Fibroblast of the conjunctiva (primary cell): ENCODE measurements at places on chromosomes 13 and 19.

DNA sequence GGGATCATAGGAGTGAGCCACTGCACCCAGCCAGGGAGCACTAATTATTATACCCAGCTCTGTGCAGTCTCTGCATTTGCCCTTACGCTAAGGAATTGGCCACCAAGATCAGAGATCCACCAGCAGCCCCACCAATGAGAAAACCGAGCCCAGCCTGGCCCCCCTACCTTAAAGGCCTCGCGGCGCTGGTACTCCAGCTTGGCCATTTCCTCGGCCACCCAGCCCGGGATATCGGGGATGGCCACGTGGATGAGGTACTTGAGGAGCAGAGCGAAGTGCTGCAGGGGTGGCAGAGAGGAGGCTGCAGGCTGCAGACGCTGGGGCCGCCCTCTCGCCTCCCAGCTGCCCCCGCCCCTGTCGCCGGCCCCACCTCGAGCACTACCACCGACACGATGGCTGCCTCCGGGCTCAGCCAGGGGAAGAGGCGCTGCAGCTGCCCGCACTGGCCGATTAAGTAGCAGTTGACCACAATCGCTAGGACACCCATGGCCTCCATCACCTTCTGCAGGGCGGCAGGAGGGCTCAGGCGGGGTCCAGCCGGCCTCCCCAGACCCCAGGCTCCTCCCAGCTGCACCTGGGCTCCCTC, 7.5 kb downstream of the ANO8 start:
- DNase-seq, result no peak

DNA sequence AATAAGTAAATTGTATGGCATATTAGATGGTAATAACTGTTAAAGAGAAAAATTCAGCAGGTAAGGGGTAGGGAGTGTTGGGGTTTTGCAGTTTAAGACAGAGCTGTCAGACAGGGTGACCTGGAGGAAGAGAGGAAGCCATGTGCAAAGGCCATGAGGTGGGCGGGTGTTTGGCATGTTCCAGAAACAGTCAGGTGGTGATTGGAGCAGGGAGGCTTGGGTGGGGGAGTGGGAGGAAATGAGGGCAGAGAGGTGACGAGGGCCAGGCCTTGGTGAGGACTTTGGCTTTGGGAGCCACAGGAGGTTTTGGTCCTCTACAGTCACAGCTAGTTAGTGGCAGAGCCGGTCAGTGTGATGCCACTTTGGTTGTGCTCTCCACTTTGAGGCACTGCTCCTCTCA, 20.1 kb downstream of the RYR1 start:
- no peak for DNase-seq

DNA sequence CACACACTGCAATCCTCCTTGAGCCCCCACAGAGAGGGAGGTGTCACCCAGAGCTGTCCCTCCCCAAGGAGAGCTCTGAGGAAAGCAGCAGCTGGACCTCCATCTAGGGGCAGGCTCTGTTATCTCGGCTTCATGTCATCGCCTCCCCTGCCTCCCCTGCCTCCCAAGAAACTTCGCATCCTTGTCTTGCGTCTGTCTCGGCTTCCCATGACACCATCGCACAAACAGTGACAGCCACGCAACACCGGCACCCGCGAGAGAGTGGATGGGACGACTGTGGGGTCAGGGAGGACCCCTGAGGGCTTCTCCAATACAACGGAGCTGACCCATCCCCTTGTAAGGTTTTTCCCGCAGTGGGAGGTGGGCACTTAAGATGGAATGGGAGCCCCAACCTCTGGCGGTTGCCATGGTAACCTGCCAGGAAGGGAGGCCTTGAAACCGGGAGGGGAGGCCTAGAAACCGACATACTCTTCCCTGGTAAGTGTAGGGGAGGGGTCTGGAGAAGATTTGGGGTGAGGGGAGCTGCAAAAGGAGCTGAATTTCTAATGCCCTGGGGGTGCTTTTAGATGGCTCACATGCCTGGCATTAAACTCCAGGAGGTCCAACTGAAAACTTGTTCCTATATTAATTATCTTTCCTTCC, 16.3 kb downstream of the TLE2 start:
- no peak for DNase-seq

GRCh38 chr19:56332695-56333094, 18.1 kb upstream of the ZSCAN5A start:
- no peak for DNase-seq

- DNase-seq, result no peak
Observed at GRCh38 chr13:75787249-75787928, 151.3 kb downstream of the LMO7 start.

GRCh38 chr13:87678372-87678752, 7.2 kb downstream of the SLITRK5 start:
- DNase-seq, result no peak

DNA sequence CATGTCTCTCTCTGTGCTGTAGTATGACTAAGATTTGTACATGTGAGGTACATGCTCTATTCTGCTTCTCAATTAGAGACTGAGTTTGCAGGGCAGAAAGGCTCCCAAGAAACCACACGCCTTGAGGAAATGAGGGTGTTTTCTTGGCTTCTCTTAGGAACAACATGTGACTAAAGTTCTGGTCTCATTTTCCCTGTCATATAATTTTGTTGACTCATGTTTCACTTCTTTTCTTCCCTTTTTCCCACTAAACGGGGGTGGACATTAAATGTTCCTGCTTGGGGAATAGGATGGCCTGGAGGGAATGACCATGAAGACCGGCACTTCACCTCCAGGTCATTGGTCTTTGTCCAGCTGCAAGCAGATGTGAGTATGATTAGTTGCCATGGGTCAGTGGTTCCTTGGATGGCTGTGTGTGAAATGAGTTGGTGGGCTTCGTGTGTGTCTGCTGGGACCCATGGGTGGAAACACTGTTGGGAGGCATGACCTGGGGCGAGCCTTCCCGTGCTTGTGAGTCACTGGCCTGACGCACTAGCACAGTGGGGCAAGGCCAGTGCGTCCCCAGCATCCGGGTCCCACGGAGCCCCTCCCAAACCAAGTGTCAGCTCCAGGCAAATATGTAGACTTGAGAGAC, 56.6 kb downstream of the COL4A1 start:
- DNase-seq, result no peak

- no peak for DNase-seq
Observed at GRCh38 chr13:30110301-30111070, 196.9 kb downstream of the KATNAL1 start.

- no peak for DNase-seq
Observed at GRCh38 chr19:54465426-54466109, 2.0 kb upstream of the LENG9 start.

- DNase-seq, result no peak
Observed at GRCh38 chr19:10730932-10731331, 13.1 kb downstream of the DNM2 start.

GRCh38 chr13:83221256-83221655, 661.0 kb downstream of the SLITRK1 start:
- DNase-seq, result no peak

- no peak for DNase-seq
Observed at GRCh38 chr13:86383151-86383550, 583.9 kb upstream of the SLITRK6 start.

DNA sequence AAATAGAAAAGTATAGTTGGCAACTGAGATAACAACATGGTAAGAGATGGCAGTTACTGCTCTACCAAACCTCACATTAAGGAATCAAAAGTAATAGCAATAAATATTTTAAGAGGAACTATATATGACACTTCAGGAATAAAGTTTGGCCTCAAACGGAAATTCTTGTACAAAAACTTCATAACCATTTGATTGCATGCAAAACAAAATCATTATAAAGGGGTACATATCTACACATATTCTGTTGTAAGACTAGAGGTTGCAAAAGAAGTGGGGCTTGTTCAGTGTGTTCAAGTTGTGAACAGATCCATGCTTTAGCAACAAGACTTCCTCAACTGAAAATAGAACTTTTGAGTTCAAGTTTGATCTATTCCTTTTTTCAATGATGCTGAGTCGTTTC, 133.5 kb upstream of the MIR17HG start:
- DNase-seq, result no peak

GRCh38 chr19:18274219-18274780, at the start of gene IQCN:
Gene IQCN (minus strand): TSS chr19:18274452. CDS start chr19:18269478, 4,974 bp downstream.
- no peak for DNase-seq

- DNase-seq, result no peak
Observed at GRCh38 chr13:82791035-82791434, 1091.2 kb downstream of the SLITRK1 start.

DNA sequence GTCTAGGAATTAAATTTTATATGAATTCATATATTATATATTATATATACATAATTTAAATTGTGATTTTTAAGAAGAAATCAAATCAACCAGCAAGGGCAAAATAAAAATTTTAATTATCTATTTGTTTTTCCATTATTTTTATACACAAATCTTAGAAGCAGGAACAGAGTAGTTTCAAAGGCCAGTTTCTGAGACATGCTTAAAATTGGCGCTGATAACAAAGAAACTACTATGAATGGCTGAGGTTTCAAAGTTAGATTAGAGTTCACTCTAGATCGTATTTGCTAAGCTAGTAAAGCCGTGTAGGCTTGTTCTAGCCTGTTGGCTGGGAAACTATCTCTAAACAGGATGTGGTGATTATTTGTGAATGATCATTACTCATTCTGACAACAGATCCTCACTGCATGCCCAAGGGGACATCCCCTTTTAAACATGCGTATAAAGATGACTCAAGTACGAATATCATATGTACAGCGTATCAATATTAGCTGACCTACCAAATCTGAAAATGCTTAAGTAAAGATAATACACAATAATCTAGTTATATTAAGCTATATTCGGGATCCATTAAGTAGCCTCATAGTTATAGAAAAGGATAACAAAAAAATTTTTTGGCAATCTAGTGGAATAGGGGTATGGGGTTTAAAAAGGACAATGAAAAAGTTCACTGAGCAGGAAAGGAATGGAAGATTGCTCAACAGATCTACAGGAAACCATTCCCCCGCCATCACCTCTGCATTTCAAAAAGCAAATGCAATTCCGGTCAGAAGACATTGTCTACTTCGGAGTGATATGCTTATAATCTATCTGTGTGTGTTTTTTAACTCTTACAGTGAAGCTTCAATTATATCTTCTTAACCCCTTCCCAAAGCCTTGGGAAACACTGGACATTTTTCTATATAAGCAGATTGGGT, 150.1 kb downstream of the SHISA2 start:
- DNase-seq, result peak; percentile 46

- no peak for DNase-seq
Observed at GRCh38 chr13:30446126-30446500, 19.6 kb downstream of the HMGB1 start.

DNA sequence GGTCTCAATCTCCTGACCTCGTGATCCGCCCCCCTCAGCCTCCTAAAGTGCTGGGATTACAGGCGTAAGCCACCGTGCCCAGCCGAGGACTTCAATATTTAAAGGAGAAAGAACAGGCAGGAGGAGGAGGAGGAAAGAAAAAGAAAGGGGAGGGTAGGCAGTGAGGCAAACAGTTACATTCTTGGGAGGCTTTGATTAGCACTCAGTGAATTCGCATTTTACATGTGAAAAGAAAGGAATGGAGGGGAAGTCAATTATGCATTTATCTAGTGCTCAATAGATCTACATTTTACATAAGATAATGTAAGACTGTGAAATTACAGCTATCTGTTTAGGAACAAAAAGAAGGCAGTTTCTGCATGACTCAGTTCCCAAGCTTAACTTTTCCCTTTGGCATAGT, 30.9 kb upstream of the CXCL17 start:
- no peak for DNase-seq
